Mesangial cell (primary cell): ENCODE measurements at places on chromosomes 1 and 21. TPM values are rescaled to one million over a fixed set of nuclear protein-coding genes. Genes with fewer than 3 reads are reported as not detected.

The FAM20B gene
- 20.7 and 22.2 TPM in 2 replicates for total RNA-seq

The SERINC2 gene
- 57.4 and 73.0 TPM in 2 replicates for total RNA-seq

The RXFP4 gene
- not detected in 2 replicates for total RNA-seq

The LCE3E gene
- not detected in 2 replicates for total RNA-seq

The TEKT2 gene
- 0.33 and 0.51 TPM in 2 replicates for total RNA-seq

The RAD54L gene
- total RNA-seq, result 2.8 and 16.0 TPM in 2 replicates

The ESRRG gene
- 0.33 and 1.4 TPM in 2 replicates for total RNA-seq

The ERRFI1 gene
- 114 and 126 TPM in 2 replicates for total RNA-seq
